ENCODE measurements at places on chromosomes 16 and 17.

DNA sequence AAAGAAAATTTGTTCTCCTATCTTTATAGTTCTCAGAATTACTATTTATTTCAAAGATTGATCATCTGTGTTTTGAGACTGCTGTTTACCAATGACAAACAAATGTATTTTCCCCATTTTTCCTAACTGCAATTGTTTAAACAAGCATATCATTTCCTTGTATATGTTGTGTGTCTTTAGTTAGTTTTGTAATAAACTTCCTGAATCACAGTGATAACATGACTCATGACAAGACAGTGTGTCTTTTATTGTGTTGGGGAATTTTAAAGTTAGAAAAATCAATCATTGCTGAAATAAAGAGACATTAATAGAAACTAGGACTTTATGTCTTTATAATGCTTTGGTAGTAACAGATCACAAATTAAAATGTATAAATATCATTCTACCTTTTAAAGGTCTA, 348.5 kb downstream of the KCNJ2 start:
- DNase-seq, result no peak

- no peak for DNase-seq
Measured at GRCh38 chr17:76188213-76189016, 47.4 kb upstream of the FOXJ1 start.

- DNase-seq, result no peak
Measured at GRCh38 chr17:65055708-65056638, 567 bp downstream of the GNA13 start.

GRCh38 chr16:89071686-89072547, 21.7 kb upstream of the ACSF3 start:
- no peak for DNase-seq

- DNase-seq, result no peak
Measured at GRCh38 chr17:74812109-74813009, 36.2 kb upstream of the NAT9 start.

- DNase-seq, result no peak
Measured at GRCh38 chr17:17321356-17322025, 18.3 kb downstream of the NT5M start.

Data from D721Med (cell line).